ENCODE measurements at places on chromosomes 7 and 10.

GRCh38 chr7:8871716-8872115, 438.3 kb downstream of the NXPH1 start:
- no peak for DNase-seq

- DNase-seq: no peak
Measured at GRCh38 chr7:129055294-129055816, 444 bp upstream of the TNPO3 start.

DNA sequence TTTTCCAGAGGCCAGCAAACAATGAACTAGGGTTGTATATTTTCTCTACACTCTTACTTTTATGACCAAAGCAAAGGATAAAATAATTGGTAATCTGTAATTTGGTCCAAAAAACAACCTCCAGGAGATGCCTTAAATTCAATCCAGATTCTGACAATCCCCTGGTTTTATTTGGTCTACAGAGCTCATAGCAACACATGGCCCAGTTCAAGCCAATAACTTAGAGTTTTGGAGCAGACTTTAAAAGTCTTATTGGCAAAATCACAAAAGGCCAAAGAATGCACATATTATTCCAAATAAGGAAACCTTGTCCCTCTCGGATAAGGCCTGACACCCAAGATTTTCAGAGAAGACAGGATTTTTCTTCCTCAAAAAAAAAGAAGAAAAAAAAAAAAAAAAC, 51.9 kb downstream of the SORBS1 start:
- DNase-seq: no peak

- no peak for DNase-seq
Measured at GRCh38 chr7:35971133-35971891, 170.5 kb downstream of the SEPTIN7 start.

GRCh38 chr10:107477266-107477665, 312.8 kb upstream of the SORCS1 start:
- no peak for DNase-seq

DNA sequence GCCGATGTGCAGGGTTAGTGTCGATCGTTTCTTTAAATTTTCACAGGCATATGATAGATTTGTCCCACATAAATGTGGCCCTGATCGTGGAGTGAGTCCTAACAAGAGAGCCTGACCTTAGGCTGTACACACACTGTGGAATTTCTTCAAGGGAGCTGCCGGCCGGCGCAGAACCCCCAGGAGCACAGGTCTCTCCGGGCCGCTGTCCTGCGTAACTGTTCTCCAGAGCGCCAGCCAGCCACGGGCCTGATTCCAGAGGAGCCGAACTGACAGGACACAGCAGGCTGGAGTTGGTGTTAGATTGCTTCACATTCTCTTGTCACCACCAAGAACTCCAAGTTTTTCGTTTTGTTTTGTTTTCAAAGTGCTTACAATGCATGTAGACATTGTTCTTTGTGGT, 37.3 kb downstream of the SHH start:
- DNase-seq: no peak

GRCh38 chr10:111150691-111151090, 73.9 kb downstream of the ADRA2A start:
- DNase-seq: no peak

DNA sequence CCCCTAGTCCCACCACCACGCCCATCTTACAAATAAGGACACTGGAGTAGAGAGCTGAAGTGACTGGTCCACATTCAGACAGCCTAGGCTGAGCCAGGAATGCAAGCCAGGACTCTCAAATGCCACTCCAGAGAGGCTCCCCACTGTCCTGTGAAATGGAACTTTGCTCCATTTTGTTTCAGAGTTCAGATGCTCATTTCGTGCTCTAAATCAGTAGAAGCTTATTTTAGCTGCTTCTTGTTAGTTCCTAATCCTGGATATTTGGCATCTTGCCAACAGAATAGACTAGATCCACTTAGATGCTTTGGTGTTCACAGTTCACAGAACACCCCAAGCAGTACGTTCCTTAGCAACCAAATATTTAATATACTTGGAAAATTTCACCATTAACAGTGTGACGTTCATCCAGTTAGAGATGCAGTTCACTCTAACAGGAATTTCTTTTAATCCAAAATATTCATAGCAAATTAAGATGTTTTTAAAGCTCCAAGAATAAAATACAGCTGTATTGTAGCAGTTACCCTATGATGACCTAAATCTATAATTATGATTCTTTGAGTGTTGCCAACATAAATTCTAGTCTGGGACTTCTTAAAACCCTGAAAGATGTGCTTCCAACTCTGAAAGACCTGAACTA, 7.3 kb downstream of the MMP21 start:
- no peak for DNase-seq

All from T-helper 2 cell (primary cell).